Right kidney (tissue), 9 donors: ENCODE measurements at places on chromosomes 1 and 21.
A peak's percentile ranks its signal among the peaks of the same experiment; 100 is the strongest.

DNA sequence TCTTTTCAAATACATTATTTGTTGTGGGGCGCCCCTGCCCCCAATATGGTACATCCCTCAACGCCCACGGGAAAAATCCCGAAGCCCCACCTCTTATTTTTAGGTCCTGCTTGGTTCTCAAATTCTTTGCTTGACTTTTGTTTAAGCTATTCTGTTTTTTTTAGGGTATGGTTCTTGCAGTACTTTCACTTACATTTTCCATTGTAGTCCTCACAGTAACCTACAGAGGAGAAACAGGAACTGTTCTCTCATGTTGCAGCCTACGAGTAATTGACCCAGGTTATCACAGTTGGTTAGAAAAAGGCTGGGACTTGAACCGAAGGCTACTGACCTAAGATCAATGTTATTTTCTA lies 697 bp upstream of the C21orf91 start:
- DNase-seq = no peak

DNA sequence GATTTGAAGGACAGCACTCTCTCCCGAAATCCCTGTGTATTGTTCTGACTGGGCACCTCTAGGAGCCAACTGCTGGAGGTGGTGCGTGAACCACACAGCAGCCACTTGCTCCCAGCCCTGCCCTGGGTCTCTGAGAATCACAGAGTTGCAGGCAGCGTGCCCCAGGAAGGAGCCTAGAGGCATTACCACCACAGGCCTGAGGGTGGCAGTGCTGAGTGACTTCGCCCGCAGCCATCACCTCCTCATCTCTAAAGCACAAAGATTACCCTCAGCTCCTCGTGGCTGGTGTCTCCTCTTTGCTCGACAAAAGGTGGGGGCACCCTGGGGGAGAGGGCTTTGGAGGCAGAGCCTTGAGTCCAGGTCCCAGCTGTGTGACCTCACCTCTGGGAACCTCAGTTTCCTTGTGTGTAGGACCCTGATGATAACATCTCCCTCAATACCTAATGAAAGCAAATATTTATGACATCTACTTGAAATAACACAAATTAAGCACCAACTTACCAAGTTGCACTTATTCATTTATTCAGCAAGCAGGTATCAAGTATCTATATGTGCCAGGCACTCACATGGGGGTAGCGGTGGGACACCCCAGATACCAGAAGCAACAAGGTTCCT lies 86.3 kb downstream of the VWA5B1 start:
- no peak for DNase-seq

GRCh38 chr1:21539933-21540332 lies 30.7 kb downstream of the ALPL start:
- no peak for DNase-seq

GRCh38 chr1:194833111-194833510 lies 1646.7 kb upstream of the B3GALT2 start:
- no peak for DNase-seq

- peak; percentile 88 for DNase-seq
Observed at GRCh38 chr1:54273092-54273794, 73.3 kb downstream of the MRPL37 start.
